ENCODE measurements at places on chromosomes 16 and 17.

GRCh38 chr16:30941600-30942425, 7.1 kb upstream of the ORAI3 start:
- peak; percentile 62 for DNase-seq

GRCh38 chr17:50272711-50273653, 1.3 kb upstream of the TMEM92 start:
- DNase-seq, result peak; percentile 48

DNA sequence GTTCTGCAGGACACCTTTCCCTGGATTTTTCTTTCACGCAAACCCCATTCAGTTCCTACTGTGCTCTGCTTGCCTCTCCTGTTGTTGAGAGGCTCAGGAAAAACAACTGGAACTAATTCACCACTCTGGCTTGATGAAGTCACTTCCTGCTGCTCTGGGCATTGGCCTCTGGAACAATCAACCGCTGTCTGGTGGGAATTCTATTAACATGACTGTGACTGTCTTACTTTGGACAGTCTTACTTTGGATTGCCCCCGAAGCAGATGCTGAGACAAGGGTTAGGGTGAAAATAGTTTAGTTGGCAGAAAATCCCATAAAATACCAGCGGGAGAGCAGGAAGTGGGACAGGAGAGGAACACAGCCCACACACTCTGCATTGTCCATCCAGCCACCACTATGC, 90.0 kb upstream of the HSBP1 start:
- DNase-seq, result no peak

GRCh38 chr17:31112001-31112661, 17.4 kb downstream of the NF1 start:
- DNase-seq, result no peak

- peak; percentile 84 for DNase-seq
Observed at GRCh38 chr17:81702934-81703746, at the start of gene MRPL12. TSS of gene MRPL12 (plus strand) at chr17:81703367. CDS start at chr17:81703502, 135 bp downstream.

DNA sequence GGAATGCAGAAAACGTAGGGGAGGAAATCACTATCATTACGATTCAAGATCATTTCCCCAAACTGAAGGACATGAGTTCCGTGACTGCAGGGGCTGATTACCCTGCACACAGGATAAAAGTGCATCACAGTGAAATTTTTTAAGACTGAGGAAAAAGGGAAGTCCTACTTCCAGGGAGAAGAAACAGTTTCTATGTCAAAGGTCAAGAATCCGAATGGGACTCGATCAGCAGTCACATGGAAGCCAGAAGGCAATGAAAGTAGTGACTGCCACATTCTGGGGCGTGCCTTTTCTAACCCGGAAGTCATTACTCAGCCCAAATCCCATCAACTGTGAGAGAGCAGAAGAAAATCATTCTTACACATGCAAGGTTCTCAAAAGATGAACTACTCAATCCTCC, 12.1 kb downstream of the ZZEF1 start:
- DNase-seq, result no peak

- no peak for DNase-seq
Observed at GRCh38 chr16:9965079-9965478, 217.1 kb downstream of the GRIN2A start.

DNA sequence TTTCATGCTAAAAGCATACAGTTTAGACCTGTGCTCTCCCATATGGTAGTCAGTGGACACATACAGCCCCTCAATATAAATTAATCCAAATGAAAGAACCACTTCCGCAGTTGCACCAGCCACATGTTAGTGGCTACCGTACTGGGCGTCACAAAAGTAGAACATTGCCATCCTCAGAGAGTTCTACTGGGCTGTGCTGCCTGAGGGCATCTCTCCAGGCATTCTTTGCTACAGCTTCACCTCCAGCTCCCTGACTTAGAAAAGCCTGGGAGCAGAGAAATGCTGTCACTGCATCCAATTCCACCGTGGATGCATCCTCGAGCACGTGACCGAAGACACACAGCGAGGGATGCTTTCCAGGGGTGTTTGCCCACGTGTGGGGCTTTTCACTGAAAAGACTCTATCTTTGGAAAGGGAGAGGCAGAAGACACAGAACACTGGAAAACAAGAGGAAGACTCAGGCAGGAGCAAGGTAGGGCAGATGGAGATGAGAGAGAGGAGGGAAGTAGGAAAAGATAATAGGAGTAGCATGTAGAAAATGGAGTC, 86.4 kb downstream of the GAS7 start:
- no peak for DNase-seq

DNA sequence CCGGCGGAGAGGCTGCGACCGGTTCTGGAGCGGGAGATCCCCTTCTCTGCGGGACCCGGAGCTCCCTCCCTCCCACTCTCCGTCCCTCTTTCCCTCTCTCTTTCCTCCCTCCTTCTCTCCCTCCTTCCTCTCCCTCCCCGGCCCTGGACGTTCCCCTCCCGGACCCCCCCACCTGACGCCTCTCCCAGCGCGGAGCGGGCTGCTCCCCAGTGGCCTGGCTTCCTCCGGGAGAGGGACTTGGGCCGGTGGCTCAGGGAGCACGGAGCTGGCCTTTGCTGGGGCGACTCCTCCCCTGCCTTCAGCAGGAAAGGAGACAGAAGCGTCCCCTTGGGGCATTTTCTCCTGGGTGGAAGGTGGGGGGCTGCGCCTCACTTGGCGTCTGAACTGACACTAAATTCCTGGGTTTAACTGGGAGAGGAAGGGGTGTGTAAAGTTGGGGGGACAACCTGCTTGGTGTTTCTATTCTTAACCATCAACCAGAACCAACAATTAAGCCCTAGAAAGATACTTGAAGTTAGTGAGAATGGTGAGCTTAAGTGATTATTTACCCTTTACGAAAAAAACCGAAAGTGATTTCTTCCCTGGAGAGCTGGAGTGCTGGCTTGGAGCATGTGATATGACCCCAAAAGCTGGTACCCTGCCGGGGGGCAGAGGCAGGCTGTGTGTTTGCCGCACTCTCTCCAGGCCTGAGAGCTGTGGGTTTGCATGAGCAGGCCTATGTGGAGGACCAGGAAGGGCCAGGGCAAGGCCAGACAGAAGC, 775 bp downstream of the SPIRE2 start:
- DNase-seq, result no peak

- DNase-seq, result no peak
Observed at GRCh38 chr16:20323591-20324117, 3.7 kb downstream of the GP2 start.

GRCh38 chr17:36673637-36674277, 72.4 kb downstream of the MRM1 start:
- no peak for DNase-seq

DNA sequence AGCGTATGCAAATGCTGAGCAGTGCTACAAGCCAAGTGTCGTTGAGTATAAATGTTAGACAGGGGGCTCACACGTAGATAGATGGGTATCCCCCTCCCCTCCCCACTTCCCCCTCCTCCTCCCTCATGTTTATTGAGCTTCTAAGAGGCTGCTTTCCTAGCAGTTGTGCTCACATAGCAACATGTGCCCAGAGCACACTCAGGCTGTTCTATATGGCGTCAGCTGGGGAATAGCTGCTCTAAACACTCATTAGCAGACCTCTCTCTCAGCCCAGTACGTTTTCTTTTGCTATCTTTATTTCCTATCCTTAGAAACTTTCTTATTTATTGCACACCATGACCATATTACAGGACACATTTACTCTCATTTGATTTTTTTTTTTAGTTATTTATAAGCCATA, 1.8 kb downstream of the KCNJ2 start:
- DNase-seq, result no peak

GRCh38 chr16:75614066-75614897, 8.8 kb downstream of the ADAT1 start:
- no peak for DNase-seq

Measured in CD8-positive, alpha-beta memory T cell (primary cell).